ENCODE measurements at places on chromosomes 13 and 19. TPM values are rescaled to one million over a fixed set of nuclear protein-coding genes. Genes with fewer than 3 reads are reported as not detected.
A peak's percentile ranks its signal among the peaks of the same experiment; 100 is the strongest.

The FARP1 gene
- total RNA-seq, result 21.8 TPM

DNA sequence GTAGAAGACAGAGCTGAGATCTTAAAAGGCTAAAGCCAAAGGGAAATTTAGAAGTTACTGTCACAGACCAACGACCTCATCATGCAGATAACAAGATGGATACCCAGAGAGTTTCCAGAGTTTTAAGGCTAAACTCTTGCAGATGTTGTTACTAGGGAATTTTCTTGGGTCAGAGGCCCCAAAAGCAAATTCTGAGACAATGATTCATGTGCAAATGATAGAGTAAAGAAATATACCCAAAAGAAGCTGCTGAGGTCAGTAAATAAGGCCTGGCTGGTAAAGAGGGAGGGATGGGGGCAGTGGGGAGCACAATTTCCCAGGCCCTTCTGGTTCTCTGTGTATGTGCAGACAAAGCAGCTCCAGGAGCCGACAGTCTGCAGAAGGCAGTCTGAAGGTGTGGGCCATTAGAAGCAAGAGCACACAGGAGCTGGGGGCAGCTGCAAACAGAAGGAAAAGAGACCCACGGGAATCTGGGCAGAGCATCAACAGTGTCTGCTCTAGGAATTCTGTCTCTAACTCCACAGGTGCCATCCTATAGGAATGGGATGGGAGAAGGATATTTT lies 330.8 kb downstream of the TBC1D4 start:
- no peaks in the 10 kb centered on the region for H3K36me3 ChIP-seq
- H3K4me3 ChIP-seq, result no peak overlapping the region
- no peaks in the 10 kb centered on the region for H3K4me1 ChIP-seq
- no peaks in the 10 kb centered on the region for H3K27me3 ChIP-seq
- no peak for DNase-seq

- H3K4me3 ChIP-seq, result no peak overlapping the region
- no peak overlapping the region for H3K27ac ChIP-seq
- H3K27me3 ChIP-seq, result no peaks in the 10 kb centered on the region
- DNase-seq, result no peak
- no peaks in the 10 kb centered on the region for H3K4me1 ChIP-seq
- no peaks in the 10 kb centered on the region for H3K36me3 ChIP-seq
These were observed 233.4 kb downstream of the KCNRG start for GRCh38 chr13:50248516-50249143.

The FREM2 gene
- total RNA-seq, result 10.8 TPM

GRCh38 chr13:73720216-73720840 lies 413.9 kb downstream of the KLF12 start:
- H3K4me3 ChIP-seq, result no peak overlapping the region
- no peaks in the 10 kb centered on the region for H3K27me3 ChIP-seq
- DNase-seq, result no peak
- no peaks in the 10 kb centered on the region for H3K36me3 ChIP-seq
- no peak overlapping the region for H3K27ac ChIP-seq

The PRR20B gene
- not detected for total RNA-seq

- H3K36me3 ChIP-seq, result no peaks in the 10 kb centered on the region
- no peaks in the 10 kb centered on the region for H3K27me3 ChIP-seq
- H3K4me3 ChIP-seq, result no peak overlapping the region
- peaks cover 82% of the 10 kb centered on the region for H3K4me1 ChIP-seq
- peak overlapping the region; percentile 43 for H3K27ac ChIP-seq
These were observed 12.7 kb downstream of the SLC27A1 start for GRCh38 chr19:17482877-17483604.

- H3K36me3 ChIP-seq, result no peaks in the 10 kb centered on the region
- no peak for DNase-seq
These were observed 186.2 kb upstream of the GPR12 start for GRCh38 chr13:26946684-26947343.

The CA11 gene
- total RNA-seq, result 3.1 TPM

The ZNF135 gene
- total RNA-seq, result 6.7 TPM

- no peak overlapping the region for H3K4me3 ChIP-seq
- H3K27ac ChIP-seq, result peak overlapping the region; percentile 48
- H3K4me1 ChIP-seq, result peaks cover 36% of the 10 kb centered on the region
These were observed 14.2 kb upstream of the ZNF492 start for GRCh38 chr19:22619932-22620331.

The IL4I1 gene
- 1.7 TPM for total RNA-seq

DNA sequence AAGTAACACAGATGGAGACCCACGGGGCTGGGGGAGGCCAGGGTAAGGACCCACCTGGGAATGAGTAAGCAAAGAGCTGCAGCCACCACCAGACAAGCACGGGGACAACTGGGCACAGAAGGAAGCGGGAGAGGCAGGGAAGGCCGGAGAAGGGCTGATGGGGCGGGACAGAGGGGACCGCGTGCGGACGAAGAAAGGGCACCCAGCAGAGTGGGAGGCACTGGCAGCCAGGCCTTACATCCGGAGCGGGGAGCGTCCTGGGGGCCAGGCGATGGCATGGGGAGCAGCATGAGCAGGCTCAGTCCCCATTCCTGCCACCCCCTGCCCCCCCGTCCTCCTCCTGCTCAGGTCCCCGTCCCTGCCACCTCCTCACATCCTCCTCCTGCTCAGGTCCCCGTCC lies 3.0 kb downstream of the PROZ start:
- H3K4me1 ChIP-seq, result no peaks in the 10 kb centered on the region
- no peaks in the 10 kb centered on the region for H3K36me3 ChIP-seq
- H3K27ac ChIP-seq, result no peak overlapping the region
- DNase-seq, result no peak

DNA sequence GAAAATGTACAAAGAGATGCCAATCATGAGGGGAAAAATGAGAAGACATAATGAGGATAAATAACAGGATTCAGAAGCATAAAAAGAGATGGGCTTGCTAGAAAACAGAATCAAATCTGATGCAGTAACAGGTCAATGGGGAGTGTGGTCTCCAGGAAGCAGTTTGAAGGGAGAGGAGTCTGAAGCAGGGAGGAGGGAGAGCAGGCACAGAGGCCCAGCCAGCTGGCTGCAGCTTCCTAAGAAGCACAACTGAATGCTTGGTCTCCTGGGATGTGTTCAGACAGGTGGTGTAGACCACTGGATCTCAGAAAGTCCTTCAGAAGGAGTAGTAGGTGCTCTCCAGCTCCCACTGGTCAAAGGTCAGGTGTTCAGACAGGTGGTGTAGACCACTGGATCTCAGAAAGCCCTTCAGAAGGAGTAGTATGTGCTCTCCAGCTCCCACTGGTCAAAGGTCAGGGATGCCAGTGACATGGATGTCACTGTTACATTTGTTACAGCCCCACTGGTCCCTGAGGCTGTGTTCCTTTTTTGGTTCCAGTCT lies 68.3 kb upstream of the UBAC2 start:
- no peaks in the 10 kb centered on the region for H3K27me3 ChIP-seq
- no peaks in the 10 kb centered on the region for H3K36me3 ChIP-seq
- no peaks in the 10 kb centered on the region for H3K4me1 ChIP-seq
- DNase-seq, result no peak
- no peak overlapping the region for H3K27ac ChIP-seq

The ANKRD24 gene
- total RNA-seq, result 0.30 TPM

GRCh38 chr19:34313188-34313587 lies 51.8 kb upstream of the GPI start:
- H3K27ac ChIP-seq, result no peak overlapping the region
- no peaks in the 10 kb centered on the region for H3K27me3 ChIP-seq
- no peak for DNase-seq

DNA sequence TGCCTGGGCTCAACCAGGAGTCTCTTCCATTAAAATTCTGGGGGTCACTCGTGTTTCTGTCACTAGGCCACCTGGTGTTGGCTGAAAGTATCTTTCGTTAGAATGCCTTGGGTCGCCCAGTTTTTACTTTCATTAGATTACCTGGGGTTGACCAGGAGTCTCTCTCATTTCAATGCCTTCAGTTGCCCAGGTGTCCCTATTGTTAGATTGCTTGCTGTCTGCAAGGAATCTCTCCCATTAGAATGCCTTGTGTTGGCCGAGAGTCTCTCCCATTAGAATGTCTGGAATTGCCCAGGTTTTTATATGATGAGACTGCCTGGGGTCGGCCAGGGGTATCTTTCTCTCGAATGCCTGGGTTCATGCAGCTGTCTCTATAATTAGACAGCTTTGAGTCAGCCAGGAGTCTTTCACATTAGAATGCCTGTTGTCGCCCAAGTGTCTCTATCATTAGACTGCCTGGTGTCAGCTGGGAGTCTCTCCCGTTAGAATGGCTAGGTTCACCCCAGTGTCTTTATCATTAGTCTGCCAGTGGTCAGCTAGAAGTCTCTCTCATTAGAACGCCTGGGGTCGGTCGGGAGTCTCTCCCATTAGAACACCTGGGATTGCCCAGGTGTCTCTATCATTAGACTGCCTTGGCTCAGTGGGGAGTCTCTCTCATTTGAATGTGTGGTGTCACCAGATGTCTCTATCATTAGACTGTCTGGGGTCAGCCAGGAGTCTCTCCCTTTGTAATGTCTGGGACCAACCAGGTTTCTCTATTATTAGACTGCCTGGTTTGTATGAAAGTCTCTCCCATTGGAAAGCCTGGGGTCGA lies 1446.8 kb downstream of the UQCRFS1 start:
- no peak overlapping the region for H3K4me3 ChIP-seq
- no peaks in the 10 kb centered on the region for H3K4me1 ChIP-seq
- H3K27me3 ChIP-seq, result no peaks in the 10 kb centered on the region
- H3K27ac ChIP-seq, result no peak overlapping the region
- H3K36me3 ChIP-seq, result no peaks in the 10 kb centered on the region

- H3K36me3 ChIP-seq, result no peaks in the 10 kb centered on the region
- no peak overlapping the region for H3K4me3 ChIP-seq
- no peaks in the 10 kb centered on the region for H3K27me3 ChIP-seq
These were observed 58.5 kb upstream of the GPR12 start for GRCh38 chr13:26819046-26819445.

DNA sequence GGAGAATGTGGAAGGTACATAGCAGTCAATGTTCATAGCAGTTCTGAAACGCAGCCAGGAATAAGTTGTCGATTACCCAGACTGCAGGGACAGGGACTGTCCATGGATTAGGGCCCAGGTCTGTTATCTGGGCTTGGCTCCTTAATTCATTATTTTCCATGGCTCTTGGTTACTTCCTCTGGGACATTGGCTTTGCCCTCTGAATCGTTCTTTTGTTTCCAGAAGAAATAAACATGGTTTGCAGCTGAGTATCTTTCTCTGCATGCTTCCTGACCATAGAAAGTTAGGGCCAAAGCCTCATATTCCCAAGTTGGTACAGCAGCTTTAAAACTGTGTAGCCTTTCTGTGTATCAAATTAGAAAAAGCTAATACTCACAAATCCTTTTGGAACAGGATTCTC lies 121.7 kb upstream of the MAB21L1 start:
- H3K27me3 ChIP-seq, result no peaks in the 10 kb centered on the region
- no peaks in the 10 kb centered on the region for H3K36me3 ChIP-seq
- no peaks in the 10 kb centered on the region for H3K4me1 ChIP-seq
- peak overlapping the region; percentile 6 for H3K27ac ChIP-seq
- H3K4me3 ChIP-seq, result no peak overlapping the region
- DNase-seq, result no peak

The ZNF382 gene
- 6.9 TPM for total RNA-seq

The MYH14 gene
- 30.3 TPM for total RNA-seq

DNA sequence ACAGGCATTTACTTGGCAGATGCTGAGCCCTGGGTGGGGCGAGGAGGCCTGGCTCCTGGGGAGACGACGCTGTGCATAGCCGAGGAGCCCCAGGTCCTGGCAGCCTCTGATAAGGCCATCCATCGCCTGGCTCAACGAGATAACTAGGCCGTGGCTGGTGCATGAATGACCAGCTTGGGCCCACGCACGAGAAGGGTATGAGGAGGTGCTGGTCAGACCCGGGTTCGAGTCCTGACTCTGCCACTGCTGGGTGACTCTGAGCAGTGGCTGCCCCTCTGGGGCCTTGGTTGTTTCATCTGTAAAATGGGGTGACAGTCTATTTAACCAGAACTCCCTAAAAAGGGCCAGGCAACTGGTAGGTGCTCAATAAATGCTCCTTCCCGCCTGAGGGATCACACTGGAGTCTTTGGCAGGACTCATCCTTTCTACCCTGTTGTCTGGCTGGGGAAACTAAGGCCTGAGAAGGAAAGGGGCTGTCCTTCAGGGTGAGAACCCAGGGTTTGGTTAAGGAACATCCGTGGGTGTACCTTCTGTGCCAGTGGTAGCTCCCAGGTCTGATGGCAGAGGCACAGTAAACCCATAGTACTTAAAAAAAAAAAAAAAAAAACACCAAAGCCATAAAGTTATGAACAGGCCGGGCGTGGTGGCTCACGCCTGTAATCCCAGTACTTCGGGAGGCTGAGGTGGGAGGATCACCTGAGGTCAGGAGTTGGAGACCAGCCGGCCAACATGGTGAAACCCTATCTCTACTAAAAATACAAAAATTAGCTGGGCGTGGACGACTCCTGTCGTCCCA lies 8.1 kb upstream of the ARRDC2 start:
- H3K27ac ChIP-seq, result peak overlapping the region; percentile 90
- no peak for DNase-seq
- H3K4me3 ChIP-seq, result peak overlapping the region; percentile 69
- no peaks in the 10 kb centered on the region for H3K27me3 ChIP-seq
- no peaks in the 10 kb centered on the region for H3K36me3 ChIP-seq
- peaks cover 9% of the 10 kb centered on the region for H3K4me1 ChIP-seq

The ZNF470 gene
- 5.1 TPM for total RNA-seq

The NKG7 gene
- total RNA-seq, result 3.9 TPM

- peaks cover 36% of the 10 kb centered on the region for H3K4me1 ChIP-seq
- DNase-seq, result no peak
- H3K27me3 ChIP-seq, result no peaks in the 10 kb centered on the region
- no peak overlapping the region for H3K27ac ChIP-seq
- no peaks in the 10 kb centered on the region for H3K36me3 ChIP-seq
These were observed 21.3 kb downstream of the IPO5 start for GRCh38 chr13:97974773-97975172.

The OLFM4 gene
- total RNA-seq, result 0.90 TPM
